Stimulated activated CD8-positive, alpha-beta memory T cell treated with anti-CD3 and anti-CD28 coated beads, Interleukin-15, amount 100 ng/mL, for 48 hours (primary cell): ENCODE measurements at places on chromosomes 4 and X.

- DNase-seq: no peak
Measured at GRCh38 chr4:185463541-185463940, 8.0 kb downstream of the CCDC110 start.

GRCh38 chr4:20367446-20367845, 115.7 kb downstream of the SLIT2 start:
- DNase-seq: no peak

- no peak for DNase-seq
Measured at GRCh38 chr4:113594231-113594556, 167.3 kb downstream of the CAMK2D start.

- DNase-seq: no peak
Measured at GRCh38 chr4:172657081-172657480, 511.5 kb upstream of the GALNT7 start.

DNA sequence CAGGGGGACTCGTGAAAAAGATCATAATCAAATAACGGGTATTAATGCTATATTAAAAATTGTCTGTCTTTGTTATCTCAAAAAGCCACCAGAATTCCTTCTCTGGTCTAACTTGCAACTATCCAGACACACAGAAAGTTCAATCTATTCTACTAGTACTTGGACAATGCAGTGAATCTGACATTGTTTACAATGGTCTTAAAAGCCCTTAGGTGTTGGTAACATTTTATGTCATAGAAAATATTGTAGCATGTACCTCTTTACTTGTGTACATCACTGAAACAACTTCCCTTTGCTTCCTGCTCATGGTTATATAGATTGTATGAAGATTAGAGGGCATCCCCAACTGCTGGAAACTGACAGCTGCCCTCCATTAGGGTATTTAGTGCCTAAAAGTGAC, 71.1 kb upstream of the PPP3CA start:
- no peak for DNase-seq

GRCh38 chr4:42385516-42385915, 11.8 kb upstream of the SHISA3 start:
- no peak for DNase-seq

- no peak for DNase-seq
Measured at GRCh38 chr4:23091711-23092110, 399.0 kb downstream of the GBA3 start.

GRCh38 chr4:137360761-137361160, 171.5 kb downstream of the PCDH18 start:
- no peak for DNase-seq

DNA sequence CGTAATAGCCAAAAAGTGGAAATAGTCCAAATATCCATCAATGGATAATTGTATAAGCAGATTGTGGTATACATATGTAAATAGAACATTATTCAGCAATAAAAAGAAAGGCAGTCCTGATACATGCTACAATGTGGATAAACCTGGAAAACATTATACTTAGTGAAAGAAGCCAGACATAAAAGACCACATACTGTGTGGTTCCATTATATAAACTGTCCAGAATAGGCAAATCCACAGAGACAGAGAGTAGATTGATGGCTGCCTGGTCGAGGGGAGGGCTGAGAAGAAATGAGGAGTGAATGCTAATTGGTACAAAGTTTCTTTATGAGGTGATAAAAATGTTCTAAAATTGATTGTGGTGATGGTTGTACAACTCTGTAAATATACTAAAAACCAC, 397.4 kb upstream of the RPS6KA3 start:
- DNase-seq: no peak

DNA sequence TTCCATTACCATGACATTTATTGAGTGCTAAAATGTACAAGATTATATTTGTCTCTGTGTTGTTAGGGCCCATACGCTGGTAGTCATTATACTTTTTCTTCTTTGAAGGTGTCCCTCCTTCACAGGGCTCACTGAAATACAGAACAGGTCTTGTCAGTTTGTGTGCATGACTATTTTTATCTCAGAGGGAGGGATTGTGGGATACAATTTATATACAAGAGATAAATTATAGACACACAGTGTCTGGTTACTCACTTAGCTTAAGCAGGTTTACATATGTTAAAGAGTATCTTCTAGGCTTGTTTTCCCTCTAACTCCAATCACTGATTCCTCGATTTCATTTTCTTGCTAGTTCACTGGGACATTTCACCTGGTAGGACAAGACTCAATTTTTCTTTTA, 143.3 kb upstream of the GUCY1A1 start:
- no peak for DNase-seq
